ENCODE measurements at places on chromosomes 1 and 21.
A peak's percentile ranks its signal among the peaks of the same experiment; 100 is the strongest.

DNA sequence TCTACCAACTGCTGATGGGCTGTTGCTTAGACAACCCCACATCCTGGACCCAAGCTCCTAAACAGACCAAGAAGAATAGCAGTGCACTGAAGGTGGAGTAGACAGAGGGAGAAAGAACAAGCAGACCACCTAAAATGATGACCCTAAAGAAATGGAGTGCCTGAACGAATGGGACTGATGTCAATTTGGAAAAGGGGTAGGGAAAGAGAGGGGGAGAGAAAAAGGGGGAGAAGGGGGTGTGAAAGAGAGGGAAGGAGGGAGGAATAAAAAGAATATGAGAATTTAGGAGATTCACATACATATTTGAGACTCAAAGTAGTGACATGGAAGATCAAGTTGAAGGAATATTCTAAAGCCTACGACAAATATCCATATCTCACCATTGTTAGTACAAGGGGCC lies 144.4 kb upstream of the DUSP10 start:
- DNase-seq: no peak

DNA sequence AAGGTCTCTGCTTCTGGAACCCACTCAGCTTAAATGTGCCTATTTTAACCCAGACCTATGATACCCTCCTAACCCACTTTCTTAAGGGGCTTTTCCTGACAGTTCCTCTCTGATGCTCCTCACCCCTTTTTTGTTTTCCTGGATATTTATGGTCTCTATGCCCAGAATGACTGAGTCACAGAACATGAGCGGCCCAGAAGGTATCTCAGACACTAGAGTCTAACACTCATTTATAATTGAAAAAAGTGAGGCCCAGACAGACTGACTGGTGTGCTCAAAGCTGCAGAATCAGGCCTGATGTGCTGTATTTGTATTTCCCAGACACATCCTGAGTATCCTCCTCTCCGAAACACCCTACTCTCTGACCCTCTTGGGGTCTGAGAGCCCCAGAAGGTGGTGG lies 44.0 kb downstream of the LRRC71 start:
- no peak for DNase-seq

GRCh38 chr1:109011335-109011734 lies 30.6 kb downstream of the WDR47 start:
- DNase-seq: no peak

- no peak for DNase-seq
These were observed 151.8 kb upstream of the B3GALT2 start for GRCh38 chr1:193338194-193338593.

DNA sequence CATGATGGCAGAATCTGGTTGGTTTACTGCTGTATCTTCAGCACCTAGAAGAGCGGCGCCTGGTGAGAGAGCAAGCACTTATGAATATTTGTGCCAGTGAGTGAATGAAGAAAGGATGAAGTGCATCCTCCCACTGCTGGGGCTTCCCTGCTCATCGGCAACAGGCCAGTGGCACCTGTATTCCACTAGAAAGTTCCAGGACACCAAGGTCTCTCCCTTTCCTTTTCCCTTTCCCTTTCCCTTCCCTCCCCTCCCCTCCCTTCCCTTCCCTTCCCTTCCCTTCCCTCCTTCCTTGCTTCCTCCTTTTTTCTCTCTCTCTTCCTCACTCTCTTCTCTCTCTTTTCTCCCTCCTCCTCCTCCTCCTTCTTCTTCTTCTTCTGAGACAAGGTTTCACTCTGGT lies 86.2 kb downstream of the DAB1 start:
- no peak for DNase-seq

- no peak for DNase-seq
These were observed 755 bp upstream of the THRAP3 start for GRCh38 chr1:36223381-36223995.

GRCh38 chr1:223353939-223354338 lies 10.0 kb downstream of the SUSD4 start:
- no peak for DNase-seq

- no peak for DNase-seq
These were observed 59.0 kb upstream of the IGSF5 start for GRCh38 chr21:39685991-39686390.

GRCh38 chr1:245807306-245807705 lies 652.5 kb downstream of the KIF26B start:
- DNase-seq: no peak

DNA sequence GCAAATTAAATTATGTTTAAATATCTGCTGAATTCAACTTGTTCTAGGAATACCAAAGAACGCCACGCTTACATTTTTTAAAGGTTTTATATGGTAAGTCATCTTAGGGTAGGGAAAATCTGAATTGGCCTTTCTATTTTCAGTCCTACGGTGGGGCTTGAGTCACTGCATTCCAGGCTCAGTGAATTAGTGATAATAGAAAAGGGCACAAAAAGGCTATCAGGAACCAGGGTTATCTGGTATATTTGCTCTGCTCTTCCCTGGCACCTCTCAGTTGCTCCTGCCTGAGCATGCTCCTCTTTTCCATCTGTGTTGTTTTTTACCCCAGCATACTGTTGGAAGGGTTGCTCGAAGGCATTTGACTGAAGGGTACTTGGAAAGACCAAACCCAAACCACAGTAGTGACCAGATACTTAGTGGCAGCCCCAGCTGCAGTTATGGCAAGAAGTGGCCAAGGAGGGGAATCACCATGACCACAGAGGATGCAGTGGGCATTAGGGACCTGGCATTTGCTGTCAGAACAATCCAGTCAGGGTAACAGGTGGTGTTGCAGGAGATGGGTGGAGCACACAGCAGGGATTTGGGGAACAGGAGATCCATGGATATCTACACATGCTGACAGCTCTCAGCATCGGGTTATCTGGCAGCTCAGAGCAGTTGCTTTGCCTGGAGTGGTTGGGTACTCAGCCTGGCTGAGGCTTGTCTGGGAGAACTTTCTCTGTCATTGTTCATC lies 2.3 kb downstream of the OVAAL start:
- DNase-seq: no peak

- no peak for DNase-seq
These were observed 6.8 kb upstream of the LRRN2 start for GRCh38 chr1:204692325-204692840.

GRCh38 chr1:28986306-28986910 lies 72.0 kb downstream of the EPB41 start:
- DNase-seq: no peak

DNA sequence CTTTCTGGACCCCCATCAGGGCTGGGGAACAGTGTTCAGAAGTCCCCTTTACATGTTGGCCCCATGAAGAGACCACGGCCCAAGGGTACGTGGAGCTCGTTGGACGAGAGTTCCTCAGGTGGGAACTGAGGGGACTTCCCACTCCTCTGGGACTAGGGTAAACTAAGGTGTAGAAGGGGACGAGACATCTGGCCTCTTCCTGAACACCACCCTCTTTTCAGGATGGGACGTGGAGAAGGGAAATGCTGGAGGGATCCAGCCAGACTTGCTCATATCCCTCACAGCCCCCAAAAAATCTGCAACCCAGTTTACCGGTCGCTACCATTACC lies 2.0 kb downstream of the NAXE start:
- no peak for DNase-seq

- no peak for DNase-seq
These were observed 59.9 kb downstream of the WARS2 start for GRCh38 chr1:119080586-119080985.

DNA sequence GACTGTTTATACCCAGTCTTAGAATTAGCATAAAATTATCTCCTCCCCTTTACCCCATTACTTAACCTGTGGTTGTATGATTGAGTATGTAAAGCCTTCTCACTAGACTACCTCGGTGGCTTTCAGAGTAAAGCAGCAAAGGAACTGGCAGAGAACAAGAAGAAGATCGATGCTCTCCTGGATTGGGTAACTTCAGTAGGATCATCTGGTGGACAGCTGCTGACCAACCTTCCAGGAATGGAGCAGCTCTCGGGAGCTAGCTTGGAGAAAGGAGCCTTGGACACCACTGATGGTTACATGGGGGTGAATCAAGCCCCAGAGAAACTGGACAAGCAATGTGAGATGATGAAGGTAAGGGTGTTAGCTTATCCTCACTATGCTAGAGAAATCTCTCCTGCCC lies 138.6 kb upstream of the BMP8A start:
- DNase-seq: no peak

DNA sequence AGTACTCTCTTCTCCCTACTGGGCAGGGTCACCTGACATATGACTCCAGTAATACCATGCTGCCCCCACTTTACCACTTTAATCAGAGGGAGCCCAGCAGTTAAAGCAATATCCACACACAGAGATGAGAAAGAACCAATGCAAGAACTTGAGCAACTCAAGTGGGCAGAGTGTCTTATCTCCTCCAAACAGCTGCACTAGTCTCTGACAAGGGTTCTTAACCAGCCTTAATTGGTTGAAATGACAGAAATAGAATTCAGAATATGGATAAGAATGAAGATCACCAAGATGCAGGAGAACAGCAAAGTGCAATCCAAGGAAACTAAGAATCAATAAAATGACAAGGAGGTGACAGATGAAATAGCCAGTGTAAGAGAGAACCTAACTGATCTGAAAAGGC lies 91.0 kb downstream of the KCNT2 start:
- DNase-seq: no peak

GRCh38 chr1:223135176-223135942 lies 7.7 kb downstream of the TLR5 start:
- no peak for DNase-seq

DNA sequence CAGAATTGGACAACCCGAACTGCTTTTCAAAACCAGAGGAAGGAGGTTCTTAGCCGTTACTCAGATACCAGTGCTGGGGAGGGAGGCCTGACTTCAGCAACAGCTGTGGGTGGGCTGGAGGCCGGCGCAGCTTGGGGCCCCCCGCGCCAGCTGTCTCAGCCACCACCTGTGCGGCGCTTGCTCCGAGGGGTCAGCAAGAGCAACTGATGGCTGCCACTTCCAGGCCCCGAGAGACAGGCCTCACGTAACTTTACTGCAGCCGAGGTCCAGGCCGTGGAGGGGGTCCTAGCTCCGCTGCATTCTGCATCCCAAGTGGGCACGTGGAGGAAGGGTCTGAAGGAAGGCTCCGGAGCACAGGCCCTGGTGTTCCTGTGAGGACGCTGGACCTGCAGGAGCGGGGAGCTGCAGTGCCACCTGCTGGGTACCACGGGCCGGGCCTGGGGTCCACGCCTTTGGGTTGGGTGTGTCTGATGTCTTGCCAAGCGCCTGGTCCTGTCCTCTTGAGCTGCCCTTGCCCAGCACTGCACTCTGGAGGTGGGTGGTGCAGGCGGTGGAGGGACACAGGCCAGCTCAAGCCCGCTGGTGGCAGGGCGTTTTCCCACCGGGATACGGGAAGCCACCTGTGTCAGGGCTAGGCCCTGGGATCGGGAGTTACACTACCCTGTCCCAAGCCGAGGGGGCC lies 9.8 kb downstream of the THAP3 start:
- peak; percentile 57 for DNase-seq

DNA sequence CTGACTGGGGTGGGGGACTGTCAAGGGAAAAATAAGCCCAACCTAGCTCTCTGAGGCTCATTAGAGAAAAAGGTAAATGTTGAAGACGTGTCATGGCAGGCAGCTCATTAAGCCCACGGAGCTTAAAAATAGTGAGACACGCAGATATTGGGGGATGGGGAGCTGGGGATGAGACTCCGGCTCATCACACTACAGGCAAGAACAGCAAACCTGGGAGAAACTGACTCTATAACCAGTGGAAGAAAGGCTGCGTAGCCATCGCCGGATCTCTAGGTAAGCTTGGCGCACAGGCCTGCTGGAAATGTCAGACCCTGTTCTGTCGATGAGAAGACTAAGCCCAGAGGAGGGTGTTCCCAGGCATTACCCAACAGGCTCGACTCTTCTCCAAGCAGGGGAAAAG lies 78.0 kb downstream of the SYT2 start:
- no peak for DNase-seq

DNA sequence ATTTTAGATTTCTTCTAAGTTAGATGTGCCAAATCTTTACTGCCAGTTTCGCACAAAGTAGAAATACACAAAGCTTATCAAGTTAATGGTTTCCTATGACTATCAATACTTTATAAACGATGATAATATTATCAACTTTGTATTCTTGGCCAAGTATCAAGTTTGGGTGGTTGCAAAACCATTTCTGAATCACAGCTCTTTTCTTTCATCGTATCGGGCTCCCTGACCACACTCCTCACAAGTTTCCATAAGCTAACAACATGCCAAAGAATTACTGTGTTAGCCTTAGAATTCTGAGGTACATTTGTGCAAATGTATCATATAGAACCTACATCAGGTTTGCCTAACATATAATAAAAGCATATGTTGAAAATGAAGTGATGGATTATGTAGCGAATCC lies 311.0 kb downstream of the KCTD3 start:
- DNase-seq: no peak

DNA sequence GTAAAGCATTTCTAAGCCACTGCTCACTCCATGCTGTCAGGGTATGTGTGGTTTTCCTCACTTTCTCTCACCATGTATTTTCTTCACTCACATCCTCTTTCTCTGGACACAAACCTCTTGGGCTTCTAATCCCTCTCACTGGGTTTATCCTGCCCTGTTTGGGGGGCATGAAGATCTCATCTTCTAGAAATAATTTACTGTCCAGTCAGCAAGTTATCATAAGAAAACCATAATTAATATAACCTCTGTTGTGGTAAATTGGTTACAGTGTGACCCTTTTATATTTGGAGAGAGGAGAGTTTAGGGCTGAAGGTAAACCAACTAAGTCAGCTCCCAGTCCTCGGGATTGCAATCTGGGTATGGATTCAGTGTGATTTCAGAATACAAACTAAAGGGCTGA lies 213.8 kb upstream of the PROX1 start:
- no peak for DNase-seq

DNA sequence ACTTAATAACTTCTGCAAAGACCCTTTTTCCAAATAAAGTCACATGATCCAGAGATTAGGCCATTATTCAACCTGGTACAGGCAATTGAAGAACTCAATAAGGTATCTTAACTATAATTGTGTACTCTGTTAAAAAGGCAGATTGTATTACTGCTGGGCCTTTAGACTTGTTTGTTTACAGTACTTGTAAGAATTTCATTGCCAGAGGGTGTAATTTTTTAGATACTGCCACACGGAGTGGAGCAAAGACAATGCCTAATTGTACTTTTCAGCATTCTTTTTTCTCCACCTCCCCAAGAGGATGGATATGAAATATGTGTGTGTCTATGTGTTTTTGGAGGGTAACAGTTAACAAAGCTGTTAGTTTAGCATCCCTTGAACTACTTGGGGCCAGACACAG lies 47.5 kb downstream of the HUNK start:
- no peak for DNase-seq

- DNase-seq: no peak
These were observed 28.1 kb downstream of the PDE9A start for GRCh38 chr21:42681296-42682206.

All from mesothelial cell of epicardium (in vitro differentiated cells).